Stimulated activated CD4-positive, alpha-beta T cell treated with anti-CD3 and anti-CD28 coated beads, Interleukin-1b, Interleukin-23, amount 100 ng/mL, for 48 hours (primary cell): ENCODE measurements at places on chromosomes 6 and 20.

DNA sequence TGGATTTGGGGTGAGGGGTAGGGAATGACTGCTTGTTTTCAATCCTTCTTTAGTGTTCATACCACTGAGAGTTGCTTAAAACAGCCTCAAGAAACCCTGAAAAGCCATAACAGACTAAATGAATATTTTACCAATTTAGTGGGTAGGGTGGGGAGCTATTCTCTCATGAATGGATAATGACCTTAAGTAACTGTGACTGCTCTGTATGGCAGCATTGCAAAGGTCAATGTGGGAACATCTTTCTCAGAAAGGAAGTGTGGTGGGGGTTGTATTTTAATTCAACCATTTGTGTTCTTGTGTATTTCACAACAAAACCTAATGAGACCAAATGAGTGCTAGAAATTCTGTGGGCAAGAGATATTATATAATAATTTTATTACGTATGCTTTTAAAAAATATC lies 55.7 kb downstream of the PHACTR2 start:
- no peak for DNase-seq

DNA sequence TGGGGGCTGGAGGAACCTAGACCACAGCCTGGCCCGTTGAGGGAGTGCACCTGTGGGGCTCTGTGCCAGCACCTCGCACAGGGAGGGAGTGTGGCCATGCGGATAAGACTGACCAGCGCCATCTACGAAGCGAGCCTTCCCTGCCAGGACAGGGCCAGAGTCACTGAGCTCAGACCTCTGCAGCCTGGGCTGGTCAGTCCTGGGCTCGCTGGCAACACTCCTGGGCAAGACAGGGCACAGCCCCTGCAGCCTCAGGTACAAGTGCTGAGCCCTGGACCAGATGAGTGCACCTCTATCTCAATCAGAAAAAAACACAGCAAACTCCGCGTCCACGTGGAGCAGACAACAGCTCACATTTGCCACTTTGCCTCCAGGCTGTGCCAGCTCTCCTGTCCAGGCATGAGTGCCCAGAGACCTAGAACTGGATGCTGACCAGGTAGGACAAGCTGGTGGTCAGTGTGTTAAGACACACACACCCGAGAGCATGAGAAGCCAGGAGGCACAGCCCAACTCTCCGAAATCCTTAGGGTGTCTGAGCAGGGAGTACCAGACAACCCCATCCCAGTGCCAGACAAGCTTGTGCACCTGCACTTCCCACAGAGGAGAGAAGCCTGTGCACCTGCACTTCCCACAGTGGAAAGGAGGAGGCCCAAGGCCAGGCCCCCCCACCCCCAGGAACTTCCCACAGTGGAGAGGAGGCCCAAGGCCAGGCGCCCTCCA lies 4.9 kb downstream of the ARFRP1 start:
- DNase-seq, result no peak

- DNase-seq, result no peak
These were observed 41.0 kb downstream of the TMEM242 start for GRCh38 chr6:157282284-157282683.

GRCh38 chr6:30075790-30076732 lies 492 bp upstream of the RNF39 start:
- no peak for DNase-seq

DNA sequence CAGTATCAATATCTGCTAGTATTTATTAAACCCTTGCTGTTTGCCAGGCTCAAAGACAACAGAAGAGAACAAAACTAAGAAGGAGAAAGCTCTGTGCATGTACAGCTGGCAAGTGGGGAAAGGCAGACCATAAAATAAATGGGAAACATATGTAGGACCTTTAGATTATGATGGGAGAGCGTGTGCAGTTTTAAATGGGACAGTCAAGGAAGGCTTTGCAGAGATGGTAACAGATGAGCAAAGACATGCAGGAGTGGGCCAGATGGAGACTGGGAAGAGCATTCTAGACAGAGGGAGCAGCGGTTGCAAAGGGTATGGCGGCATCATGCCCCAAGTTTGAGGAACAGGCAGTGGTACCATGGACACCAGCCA lies 260.0 kb downstream of the NRN1 start:
- no peak for DNase-seq
